NCI-H2081 treated with DMSO at 0.1 percent for 48 hours (cell line): ENCODE measurements at places on chromosomes 12 and 14.

DNA sequence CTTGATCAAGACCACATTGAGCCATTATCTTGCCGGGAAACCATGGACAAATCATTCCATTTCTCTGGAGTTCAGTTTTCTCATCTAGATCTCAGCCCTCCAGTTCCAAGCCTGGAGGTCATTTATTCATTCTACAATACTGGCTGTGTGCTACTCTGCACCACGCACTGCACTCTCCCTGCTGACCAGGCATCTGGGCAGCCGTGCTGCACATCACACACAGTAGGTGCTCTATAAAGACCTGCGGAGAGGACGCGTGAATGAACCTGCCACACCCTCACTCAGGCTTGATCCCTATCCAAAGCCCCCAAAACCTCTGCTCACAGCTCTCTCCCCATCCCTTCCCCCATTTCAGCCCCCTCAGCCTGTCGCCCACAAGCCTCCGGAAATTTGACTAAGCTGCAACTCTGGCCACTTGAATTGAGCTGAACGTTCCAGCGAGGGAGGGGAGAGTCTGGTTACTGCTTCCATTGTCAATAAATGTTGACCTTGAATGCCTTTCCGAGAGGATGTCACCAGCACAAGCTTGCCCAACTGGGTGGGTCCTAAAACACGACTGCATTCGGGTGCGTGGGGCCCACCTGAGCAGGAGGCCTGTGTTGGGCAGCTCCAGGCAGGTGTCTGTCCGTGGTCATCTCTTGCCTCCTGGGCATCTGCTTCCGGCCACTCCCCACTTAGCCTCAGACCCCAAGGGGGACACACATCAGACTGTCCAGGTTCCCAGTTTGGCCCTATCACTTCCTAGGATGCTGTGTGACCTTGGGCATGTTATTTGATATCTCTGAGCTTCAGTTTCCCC, 17.8 kb downstream of the FAIM2 start:
- DNase-seq, result no peak

- DNase-seq, result no peak
These were observed 215.4 kb upstream of the NAV3 start for GRCh38 chr12:77615332-77615731.

GRCh38 chr14:27012641-27013040, 414.8 kb upstream of the NOVA1 start:
- no peak for DNase-seq

DNA sequence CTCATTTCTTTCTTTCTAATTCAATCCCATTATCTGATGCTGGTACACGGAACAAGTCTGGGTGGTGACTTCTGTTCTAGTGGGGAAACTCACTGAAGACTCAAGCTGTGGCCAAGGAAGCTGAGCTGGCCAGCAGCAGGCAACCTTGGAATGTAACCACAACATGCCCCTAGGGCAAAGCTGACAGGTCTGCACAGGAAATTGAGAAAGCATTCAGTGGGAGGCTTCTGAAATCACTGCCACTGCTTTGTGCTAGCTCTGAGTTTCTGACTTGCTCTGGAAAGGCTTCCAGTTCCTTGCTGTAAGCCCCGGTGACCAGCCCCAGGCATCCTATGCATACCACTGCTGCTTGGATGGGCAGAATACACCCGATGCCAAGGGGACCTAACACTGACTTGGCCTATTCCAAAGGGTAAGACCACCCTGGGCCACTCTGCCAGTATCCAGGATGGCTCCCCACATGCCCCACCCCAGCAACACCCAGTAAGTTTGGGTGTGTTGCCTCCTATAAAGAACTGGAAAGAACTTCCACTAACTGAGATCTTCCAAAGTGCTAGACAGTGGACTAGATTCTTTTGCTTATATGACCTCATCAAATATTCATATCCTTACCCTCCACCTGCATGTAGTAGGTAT, 84.5 kb upstream of the CDKN3 start:
- no peak for DNase-seq

GRCh38 chr12:10069976-10070375, 28.8 kb downstream of the CLEC1A start:
- DNase-seq, result no peak

GRCh38 chr12:57899010-57899662, 42.2 kb upstream of the ATP23 start:
- no peak for DNase-seq

- DNase-seq, result no peak
These were observed 35.7 kb downstream of the CDC42BPB start for GRCh38 chr14:103021684-103022001.

- DNase-seq, result no peak
These were observed 11.3 kb downstream of the GARIN6 start for GRCh38 chr12:99658671-99659349.

DNA sequence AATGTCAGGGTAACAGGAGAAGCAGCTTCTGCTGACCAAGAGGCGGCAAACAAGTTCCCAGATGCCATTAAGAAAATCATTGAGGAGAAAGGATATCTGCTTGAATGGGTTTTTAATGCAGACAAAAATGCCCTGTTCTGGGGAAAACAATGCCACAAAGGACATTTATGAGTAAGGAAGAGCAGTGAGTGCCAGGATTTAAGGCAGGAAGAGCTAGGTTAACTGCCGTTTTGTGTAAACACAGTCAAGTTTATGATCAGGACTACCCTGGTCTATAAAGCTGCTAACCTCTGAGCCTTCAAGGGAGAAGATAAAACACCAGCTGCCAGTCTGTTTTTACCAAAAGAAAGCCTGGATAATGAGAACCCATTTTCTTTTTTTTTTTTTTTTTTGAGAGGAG, 8.5 kb downstream of the MAPKAPK5 start:
- DNase-seq, result no peak

DNA sequence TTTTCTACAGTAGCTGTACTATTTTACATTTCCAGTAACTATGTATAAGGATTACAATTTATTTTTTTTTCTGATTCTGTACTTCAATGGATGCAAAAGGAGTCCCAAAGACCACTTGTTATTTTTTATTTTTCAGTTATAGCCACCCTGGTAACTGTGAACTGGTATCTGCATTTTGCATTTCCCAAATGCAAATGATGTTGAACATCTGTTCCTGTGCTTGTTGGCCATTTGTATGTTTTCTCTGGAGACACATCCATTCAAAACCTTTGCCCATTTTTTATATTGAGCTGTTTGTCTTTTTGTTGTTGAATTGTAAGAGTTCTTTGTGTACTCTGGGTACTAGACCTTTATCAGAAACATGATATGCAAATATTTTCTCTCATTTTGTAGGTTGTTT, 485.6 kb downstream of the LRIG3 start:
- no peak for DNase-seq

- no peak for DNase-seq
These were observed 7.4 kb downstream of the ZBTB39 start for GRCh38 chr12:56998981-56999380.

GRCh38 chr14:61555056-61555838, 140.1 kb upstream of the HIF1A start:
- no peak for DNase-seq

DNA sequence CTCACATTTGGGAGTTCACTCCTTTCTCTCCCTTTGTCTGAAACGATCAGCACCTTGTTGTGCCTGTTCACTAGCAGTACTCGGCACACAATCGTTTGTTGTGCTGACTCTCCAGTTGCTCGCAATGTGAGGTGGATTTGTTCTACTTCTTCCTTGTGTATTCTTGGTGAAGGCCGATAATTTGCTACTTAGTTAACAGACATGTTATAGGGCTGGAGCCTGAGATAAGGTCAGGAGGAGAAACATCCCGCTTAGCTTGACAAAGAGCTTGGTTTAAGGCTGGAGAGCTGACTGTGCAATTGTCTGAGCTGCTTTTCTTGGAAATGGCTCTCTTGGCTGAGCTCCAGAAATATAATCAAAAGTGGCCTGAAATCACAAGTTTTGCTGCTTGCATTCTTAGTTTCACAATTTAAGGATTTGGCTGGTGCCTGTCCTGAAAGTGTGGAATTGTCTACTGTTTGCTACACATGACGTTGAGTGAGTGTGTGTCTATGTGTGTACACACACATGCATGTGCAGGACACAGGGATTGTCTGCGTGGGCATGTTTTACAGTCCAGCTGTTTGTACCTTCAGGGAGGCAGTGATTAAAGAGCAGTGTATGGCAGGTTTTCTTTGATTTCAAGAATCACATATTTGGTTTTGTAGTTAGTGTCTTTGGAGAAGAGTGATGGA, 77.7 kb downstream of the ARF6 start:
- DNase-seq, result no peak

DNA sequence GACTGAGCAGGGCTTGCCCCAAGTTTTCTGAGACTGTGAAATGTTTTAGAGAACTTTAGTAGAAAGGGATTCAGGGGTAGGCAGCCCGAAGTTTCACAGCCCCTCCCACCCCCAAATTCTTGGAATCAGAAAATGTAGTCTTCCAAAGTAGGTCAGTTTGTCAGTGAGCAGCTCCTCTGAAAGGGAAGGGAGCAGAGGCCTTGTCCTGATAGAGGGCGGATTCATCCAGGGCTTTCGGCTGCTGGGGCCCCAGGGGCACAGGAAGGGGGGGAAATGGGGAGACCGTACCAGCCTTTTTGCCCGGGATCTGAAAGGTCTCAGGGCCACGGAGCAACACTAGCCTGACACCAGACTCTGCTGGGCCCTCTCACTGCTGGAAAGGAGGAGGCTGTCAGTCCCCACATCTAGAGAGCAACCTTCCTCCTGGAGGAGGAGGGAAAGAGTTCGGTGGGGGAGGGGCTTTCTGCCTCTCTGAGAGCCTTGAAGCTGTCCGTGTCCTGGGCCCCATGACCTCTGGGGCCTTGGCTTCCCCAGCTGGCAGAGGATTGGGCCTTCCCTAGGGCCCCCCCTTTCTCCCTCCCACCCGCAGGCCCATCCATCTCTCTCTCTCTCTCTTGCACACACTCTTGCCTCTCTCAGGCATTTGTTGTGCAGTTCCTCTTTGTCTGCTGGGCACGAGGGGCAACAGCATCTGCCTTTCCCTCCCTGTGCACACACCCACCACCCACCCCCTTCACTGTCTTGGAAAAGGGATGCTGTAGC, at the start of gene IKZF4:
TSS of gene IKZF4 (plus strand) at position 621 of the 762 bp plus-strand sequence. CDS start 451 bp downstream, outside the sequence.
- DNase-seq, result no peak

- DNase-seq, result no peak
These were observed 8.6 kb downstream of the ACADS start for GRCh38 chr12:120734210-120734609.

GRCh38 chr14:89486505-89486904, 69.5 kb upstream of the FOXN3 start:
- DNase-seq, result no peak

DNA sequence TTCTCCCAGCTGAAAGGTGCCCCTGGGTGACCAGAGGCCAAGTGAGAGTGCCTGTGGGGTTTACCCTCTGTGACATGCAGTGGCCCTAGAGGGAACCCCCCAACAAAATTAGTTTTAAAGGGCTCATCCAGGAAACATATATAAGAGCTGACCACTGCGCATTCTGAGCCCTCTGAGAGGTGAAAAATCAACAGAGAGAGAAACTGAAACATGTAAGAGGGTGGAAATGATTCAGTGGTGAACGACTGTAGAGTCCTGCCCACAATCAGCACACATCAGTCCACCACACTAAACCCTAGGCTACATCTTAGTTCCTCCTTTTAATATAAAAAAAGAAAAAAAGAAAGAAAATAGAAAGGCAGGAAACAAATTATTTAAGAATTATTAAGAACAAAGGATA, 21.0 kb upstream of the ACSM4 start:
- no peak for DNase-seq

GRCh38 chr12:45558353-45558752, 171.2 kb upstream of the ARID2 start:
- DNase-seq, result no peak

GRCh38 chr12:65653946-65654629, 170.2 kb upstream of the HMGA2 start:
- DNase-seq, result no peak
